Stimulated activated CD8-positive, alpha-beta memory T cell treated with anti-CD3 and anti-CD28 coated beads, Interleukin-2, amount 100 ng/mL, for 1 hour (primary cell): ENCODE measurements at places on chromosomes 13 and 19.

- DNase-seq: no peak
Measured at GRCh38 chr13:33328701-33329100, 43.1 kb upstream of the STARD13 start.

DNA sequence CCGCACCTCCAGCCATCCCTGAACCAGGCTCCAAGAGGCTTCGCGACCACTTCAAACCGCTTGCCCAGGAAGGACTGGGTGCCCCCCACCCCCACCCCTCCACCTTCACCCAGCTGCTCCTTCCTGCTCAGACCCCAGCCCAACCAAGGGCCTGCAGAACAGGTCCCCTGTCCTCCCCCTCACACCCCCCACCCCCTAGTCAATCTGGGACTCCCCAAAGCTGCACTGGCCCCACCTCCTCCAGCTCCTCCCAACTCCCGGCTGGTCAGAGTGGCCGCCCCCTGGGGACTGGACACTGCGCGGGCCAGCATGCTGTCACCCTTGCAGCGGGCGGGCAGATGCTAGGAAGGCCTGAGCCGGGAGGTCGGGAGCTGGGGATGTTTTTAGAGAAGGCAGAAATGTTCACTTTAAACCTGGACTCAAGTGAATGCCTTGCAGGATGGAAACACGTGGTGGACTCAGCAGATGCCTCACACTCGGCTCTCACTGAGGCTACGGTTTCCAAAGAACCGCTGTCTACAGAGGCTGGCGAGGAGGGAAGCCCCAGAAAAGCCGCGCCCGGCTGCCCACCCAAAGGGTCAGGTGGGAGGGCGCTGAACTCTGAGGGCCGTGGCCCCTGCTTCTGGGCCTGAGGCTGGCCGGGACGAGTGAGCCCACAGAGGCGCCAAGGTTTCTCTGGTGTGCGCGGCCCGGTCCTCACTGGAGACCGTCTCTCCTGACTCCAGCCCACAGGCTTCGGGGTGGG lies 8.0 kb downstream of the RPL36 start:
- DNase-seq: no peak

DNA sequence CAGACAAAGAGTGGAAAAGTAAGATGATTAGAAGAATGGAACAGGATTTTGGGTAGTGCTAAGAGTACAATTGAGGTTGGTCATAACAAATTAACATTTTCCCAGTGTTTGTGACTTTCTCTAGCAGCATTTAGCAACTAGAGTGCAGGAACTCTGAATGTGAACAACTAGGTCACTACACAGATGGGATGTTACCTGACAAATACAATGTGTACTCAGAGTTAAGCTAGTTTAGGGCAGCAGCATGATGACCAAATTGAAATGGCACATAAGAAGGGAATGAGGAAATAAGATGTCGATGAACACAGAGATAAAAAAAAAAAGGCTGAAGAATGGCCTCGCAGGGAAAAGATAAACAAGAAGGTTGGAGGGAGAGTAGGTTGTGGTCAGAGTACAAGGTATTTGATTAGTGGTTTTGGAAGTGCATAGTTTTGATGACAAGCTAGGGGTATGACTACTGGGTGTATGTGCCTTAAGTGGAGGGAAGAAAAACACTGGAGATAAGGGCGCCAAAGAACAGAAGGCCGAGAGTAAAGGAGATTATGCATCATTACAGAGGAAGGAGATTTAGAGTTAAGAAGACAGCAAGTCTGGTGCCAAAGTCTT lies 381.1 kb downstream of the FGF14 start:
- DNase-seq: no peak

GRCh38 chr19:16229322-16229641 lies 31.6 kb downstream of the AP1M1 start:
- no peak for DNase-seq

DNA sequence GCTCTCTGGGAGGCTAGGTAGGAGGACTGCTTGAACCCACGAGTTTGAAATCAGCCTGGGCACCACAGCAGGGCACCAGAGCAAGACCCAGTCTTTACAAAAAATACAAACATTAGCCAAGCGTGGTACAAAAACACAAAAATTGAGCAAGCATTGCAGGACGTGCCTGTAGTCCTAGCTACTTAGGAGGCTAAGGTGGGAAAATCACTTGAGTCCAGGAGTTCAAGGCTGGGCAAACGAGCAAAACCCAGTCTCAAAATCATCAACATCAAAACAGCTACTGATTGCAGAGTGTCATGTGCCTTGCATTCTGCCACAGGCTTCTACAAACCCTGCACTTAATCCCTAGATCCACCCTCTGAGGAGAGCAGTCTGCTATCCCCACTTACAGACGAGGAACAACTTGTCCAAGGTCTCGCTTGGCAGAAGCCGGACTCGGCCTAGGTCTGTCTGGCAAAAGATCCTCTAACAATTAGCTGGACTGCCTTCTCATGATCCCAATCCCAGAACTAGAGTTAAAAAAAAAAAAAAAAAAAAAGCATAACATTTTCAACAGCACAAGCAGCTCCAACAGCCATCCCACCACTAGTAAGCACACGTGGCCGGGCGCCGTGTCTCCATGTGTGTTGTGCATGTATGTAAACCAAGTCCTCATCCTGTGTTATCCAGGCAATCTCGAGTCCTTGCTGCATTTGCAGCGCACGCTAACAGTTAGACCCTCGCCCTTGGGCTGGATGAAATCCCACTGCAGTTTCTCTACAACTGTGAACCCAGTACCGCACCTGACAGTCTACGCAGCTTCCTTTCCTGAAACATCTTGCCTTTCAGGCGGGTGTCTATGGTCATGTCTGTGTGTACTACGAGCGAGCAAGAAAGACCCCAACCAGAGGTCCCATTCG lies 2.0 kb downstream of the PPP6R1 start:
- no peak for DNase-seq

DNA sequence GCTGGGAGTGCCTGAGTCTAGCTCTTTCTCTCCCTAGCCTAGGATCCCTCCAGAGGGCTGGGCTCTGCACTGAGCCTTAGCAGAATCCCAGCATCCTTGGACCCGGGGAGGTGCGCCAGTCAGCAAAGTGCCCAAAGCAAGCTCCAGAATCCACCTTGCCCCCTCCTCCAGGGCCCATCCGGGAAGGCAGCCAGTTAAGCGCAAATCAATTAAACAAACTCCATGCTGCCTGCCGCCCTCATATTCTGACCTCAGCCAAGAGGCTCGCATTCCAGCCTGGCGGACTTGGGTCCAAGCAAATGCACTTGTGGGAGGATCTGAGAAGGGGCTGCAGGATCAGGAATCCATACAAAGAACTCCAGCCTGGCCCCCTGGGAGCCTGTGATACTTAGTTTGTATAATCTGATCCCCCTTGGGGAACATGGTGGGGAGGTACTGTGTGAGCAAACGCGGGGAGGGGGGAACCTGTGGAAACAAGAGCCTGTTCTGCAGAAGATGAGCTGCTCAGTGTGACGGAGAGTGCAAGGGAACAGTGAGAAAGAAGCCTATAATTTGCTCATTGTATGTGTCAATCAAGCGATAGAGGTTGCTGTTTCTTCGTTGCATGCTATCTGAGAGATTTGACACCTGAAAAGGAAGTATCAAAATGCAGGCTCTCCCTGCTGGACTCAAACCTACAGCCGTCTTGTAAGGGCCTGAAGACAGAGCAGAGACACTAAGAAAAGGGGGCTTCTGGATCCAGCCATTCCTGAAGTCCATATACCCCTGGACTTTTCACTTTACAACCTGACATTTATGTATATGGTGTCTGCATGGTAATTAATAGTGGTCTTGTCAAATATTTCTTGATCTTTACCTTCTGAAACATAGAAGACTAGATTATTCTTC lies 29.4 kb downstream of the ZNRF4 start:
- DNase-seq: no peak

DNA sequence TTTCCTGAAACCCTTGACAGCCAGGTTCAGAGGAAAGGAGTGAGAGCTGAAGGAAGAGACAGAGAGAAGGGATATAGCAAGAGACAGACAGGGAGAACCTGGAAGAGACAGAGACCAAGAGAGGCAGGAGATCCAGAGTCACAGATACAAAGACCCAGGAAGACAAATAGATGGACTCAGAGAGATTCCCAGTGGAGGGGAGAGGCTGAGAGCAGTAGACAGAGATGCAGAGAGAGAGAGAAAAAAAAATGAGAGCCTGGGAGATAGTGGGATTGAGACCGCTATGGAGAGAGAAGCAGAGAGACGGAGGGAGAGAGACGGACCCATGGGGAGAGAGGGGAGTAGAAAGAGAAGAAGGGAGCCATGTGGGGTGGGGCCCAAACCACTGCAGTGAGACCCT lies 763 bp downstream of the FXYD7 start:
- DNase-seq: no peak

- DNase-seq: no peak
Measured at GRCh38 chr19:43623889-43624670, 4.7 kb upstream of the ZNF428 start.

GRCh38 chr19:4495471-4495870 lies 22.8 kb downstream of the PLIN4 start:
- DNase-seq: no peak

DNA sequence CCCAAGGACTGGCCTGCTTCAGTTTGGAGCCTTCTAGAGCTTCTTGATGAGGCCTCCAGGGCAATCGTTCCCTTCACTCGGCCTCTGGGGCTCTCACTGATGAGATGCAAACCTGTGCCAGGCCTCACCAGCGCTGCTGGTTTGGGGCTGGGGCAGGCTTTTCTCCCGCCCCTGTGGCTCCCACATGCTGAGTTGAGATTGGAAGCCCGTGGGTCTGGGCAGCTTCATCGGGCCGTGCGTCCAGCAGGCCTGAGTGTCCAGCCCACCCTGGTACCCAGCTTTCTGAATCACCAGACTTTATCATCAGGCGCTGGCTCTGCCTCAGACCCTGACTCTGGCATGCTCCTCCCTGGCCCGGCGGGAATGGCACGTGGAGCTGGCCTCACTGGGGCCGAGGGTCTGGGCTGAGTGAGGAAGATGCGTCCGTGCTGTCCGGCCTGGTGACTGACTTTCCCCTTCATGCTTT lies 4.3 kb downstream of the CALM3 start:
- no peak for DNase-seq

- no peak for DNase-seq
Measured at GRCh38 chr13:101455863-101456262, 3.4 kb downstream of the ITGBL1 start.

DNA sequence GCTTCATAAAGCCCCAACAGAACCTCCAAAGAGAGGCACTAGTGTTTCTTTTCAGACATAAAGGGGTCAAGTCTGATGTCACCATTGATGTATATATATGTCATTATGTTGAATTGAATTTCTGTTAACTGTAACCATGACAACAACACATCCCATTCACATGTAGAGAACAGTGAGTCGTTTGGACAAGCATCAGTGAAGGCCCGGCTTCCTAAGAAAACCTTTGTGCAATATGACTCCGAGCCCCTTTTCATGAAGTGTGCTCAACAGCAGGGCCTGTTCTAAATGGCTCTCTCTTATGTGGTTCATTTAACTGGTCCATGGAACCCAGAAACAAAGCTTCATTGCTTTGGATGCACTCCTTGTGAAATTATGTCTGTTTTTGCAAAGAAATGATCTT lies 67.2 kb upstream of the UBL3 start:
- DNase-seq: no peak

GRCh38 chr19:36837176-36837905 lies 846 bp downstream of the ZNF790 start:
- DNase-seq: no peak

- DNase-seq: no peak
Measured at GRCh38 chr19:41601771-41602170, 25.1 kb downstream of the CEACAM4 start.

DNA sequence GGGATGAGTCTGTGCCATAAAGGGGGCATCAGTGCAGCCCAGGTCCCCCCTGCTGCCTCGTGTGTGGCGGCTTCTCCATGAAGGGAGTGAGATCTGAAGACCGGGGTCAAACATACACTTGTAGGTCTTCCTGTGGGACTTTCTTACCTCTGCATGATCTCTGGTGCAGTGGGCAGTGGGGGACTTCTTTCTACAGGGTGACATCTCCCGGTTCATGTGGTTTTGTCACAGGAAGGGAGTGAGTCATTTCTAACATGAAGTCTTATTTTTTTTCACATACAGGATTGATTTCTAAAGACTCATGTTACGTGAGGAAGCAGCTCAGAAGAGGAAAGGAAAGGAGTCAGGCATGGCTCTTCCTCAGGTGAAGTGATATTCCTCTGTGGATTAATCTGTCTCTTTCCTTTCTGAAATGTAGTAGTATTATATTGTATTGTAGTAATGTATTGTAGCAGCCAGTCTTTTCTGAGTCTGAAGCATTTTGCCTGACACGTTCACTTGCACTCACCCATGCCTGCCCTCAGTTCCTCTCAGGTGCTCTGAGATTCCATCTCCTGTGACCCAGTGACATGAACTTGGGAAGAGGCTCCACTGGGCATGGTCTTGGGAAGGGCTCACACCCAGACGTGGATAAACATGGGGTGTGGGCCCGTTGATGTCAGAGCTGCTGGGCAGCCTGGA lies 15.7 kb downstream of the ZNF808 start:
- DNase-seq: peak; percentile 11

GRCh38 chr13:98507282-98507797 lies 69.6 kb downstream of the STK24 start:
- DNase-seq: no peak

- no peak for DNase-seq
Measured at GRCh38 chr19:41362143-41362847, 1.7 kb downstream of the B9D2 start.

GRCh38 chr13:69124996-69125395 lies 982.6 kb upstream of the ATXN8OS start:
- no peak for DNase-seq

DNA sequence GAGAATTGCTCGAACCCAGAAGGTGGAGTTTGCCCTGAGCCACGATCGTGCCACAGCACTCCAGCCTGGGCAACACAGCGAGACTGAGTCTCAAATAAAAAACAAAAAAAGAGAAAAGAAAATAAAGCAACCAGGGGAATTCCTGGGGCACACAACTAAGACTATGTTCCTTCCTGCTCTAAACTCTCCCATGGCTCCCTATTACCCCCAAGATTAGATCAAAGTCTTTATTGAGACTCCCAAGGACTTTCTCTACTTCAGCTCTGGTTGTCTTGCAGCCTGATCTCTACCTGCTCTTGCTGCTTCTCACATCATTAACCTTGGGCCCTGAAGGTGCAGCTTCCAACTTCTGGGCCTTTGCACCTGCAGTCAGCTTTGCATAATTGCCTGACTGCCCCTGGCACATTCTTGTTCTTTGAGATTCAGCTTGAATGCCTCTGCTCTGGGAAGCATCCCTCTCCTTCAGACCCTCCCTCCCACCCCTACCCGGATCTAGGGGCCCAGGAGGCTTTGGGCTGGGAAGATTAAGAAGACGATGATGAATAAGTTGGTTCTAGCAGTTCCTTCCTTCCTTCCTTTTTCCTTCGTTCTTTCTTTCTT lies 16.8 kb upstream of the CERS4 start:
- DNase-seq: no peak

GRCh38 chr19:48627201-48627864 lies 8.0 kb downstream of the SPHK2 start:
- DNase-seq: no peak
